Cortex of kidney (tissue), 1 donor: ENCODE measurements at places on chromosomes 2 and 18.

- no peak for DNase-seq
These were observed 39.7 kb upstream of the NEDD4L start for GRCh38 chr18:58004317-58004716.

DNA sequence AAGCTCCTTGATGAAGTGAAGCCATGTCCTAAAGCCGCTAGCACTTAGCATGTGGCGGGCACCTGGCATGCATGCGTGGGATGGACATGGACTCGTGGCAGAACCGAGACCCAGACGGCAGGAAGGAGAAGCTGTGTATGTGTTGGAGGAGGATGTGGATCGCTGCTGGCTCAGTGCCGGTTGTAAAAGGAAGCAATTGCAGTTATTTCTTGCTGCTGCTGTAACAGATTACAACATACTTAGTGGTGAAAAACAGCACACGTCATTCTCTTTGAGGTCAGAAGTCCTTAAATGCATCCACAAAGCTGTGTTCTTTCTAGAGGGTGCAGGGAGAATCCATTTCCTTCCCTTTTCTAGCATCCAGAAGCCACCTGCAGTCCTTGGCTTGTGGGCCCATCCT is 74.6 kb downstream of the AGAP1 start:
- no peak for DNase-seq

DNA sequence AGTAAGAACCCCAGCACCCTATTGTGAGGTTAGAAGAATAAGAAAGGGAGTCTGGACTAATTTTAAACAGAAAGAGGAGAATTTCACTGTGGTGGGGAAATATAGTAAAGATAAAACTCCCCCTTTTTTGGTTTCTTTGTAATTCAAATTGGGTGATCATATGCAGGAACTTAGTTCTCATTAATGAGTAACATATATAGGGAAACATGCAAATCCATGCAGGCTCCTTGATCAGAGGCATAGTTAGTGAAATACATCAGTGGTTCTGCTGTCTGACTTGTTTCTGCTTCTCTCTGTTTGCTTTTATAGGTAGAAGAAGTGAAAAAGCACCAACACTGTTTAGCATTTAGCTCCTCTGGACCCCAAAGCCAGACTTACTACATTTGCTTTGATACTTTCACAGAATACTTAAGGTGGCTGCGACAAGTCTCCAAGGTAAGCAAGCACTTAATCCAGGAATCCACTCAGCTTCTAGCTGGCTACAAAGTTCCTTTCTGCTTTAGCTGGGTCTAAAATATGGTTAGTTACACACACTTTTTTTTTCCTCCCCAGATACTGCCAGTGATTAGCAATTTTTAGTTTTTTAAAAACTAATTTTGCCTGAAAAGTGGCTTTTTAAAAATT is 123.2 kb downstream of the PHLPP1 start:
- no peak for DNase-seq

- DNase-seq: no peak
These were observed 38.5 kb upstream of the STPG4 start for GRCh38 chr2:47193607-47194006.

DNA sequence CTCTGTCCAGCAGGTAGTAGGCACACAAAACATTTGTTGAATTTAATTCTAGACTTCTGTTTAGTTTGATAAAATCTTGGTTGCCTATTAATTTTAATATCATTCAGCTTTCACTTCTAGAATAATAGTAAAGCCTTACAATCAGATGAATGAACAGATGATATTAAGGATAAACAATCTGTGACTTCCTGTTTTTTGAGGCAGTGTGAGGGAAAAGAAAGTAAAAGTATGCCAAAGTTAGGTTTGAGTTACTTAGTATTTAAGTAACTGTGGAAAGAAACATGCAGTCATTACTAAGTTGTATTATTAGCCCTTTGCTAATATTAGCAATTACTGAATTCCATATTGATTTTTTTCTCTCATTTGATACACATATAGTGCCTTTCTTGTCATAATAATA is 31.5 kb downstream of the EPB41L5 start:
- no peak for DNase-seq

GRCh38 chr2:174572556-174572955 is 25.0 kb downstream of the WIPF1 start:
- no peak for DNase-seq

DNA sequence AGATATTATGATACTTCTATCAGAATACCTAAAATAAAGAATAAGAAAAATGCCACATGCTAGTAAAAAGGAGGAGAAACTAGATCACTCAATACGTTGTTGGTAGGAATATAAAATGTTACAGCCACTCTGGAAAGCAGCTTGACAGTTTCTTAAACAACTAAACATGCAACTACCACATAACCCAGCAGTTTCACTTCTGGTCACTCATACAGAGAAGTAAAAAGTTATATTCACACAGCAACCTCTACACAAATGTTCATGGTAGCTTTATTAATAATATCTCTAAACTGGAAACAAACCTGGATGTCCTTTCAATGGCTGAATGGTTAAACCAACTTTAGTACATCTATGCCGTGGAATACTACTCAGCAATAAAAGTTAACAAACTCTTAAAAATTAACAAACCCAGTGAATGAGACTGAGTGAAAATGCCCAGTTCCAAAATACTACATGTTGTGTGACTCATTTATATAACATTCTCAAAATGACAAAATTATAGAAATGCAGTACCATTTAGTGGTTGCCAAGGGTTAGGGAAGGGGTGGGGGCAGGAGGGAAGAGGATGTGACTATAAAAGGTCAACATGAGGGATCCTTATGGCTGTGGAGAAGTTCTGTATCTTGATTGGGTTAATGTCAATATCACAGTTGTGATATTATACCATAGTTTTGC is 124.1 kb downstream of the MMADHC start:
- no peak for DNase-seq

DNA sequence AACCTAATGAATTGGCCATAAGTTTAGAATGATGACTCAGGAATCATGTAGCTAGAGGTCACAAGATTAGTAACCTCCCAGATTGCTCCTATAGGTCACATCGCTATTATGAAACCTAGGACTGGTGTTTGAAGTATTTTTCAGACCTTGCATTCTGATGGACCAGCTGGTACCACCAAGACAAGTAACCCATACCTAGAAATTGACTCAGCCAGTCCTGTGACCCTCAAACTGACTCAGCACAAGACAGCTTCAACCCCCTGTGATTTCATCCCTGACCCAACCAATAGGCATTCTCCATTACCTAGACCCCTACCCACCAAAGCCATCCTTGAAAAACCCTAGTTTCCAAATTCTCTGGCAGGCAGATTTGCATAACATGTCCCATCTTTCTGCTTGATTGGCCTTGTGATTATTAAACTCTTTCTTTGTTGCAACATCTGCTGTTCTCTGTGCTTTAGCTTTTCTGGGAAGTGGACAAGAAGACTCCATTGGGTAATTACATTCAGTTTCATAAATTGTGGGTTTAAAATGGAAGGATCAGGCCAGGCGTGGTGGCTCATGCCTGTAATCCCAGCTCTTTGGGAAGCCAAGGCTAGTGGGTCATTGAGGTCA is 254.9 kb downstream of the IRS1 start:
- DNase-seq: no peak

DNA sequence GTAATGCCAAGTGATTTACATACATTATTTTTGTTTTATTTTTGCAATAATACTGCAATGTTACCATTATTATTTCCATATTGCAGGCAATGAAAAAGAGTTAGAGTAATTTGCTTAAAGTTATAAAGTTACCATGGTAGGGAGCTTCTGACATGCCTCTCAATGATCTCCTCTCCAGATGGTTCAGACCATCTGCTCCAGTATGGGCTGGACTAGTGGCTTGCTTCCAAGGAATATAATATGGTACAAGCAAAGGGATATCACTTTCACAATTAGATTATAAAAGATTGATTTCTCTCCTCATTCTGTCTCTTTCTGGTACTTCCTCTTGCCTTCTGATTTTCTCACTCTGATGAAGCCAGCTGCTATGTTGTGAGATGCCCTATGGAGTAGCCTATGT is 245.4 kb downstream of the INSIG2 start:
- DNase-seq: no peak

- DNase-seq: no peak
These were observed 90.3 kb downstream of the OLA1 start for GRCh38 chr2:174158003-174158402.

DNA sequence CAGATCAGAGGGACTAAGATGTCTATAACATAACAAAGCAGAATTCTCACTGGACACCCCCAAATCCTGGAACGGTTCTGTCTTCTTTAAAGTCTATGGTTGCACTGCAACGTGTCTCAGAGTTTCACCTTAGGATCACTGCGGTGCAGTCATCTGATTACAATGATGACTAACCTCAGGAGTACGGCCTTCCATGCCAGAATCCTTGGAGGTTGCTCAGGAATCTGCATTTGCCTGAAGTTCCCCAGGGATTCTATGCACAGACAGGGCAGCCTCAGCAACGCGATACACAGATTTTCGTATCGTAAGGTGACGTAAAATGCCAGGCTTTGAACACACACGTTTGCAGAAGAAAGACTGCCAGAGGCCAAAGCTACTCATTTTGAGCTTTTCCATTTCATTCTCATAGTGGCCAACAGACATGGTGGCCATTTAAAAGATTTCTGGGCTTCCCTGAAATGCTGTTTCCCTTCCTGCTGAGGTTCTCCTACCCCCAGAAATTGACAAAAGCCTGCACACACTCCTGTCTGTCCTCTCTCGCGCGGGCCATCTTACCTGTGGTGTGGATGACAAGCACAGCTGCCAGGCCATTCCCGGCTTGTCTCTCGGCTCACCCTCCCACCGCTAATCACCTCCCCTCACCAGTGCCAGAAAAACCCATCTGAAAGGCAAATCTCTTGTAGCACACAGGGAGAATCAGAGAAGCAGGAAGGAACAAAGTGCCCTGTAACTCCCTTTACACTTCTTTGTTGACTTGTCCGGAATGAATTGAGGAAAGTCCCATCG is 148.8 kb downstream of the ACKR3 start:
- no peak for DNase-seq

DNA sequence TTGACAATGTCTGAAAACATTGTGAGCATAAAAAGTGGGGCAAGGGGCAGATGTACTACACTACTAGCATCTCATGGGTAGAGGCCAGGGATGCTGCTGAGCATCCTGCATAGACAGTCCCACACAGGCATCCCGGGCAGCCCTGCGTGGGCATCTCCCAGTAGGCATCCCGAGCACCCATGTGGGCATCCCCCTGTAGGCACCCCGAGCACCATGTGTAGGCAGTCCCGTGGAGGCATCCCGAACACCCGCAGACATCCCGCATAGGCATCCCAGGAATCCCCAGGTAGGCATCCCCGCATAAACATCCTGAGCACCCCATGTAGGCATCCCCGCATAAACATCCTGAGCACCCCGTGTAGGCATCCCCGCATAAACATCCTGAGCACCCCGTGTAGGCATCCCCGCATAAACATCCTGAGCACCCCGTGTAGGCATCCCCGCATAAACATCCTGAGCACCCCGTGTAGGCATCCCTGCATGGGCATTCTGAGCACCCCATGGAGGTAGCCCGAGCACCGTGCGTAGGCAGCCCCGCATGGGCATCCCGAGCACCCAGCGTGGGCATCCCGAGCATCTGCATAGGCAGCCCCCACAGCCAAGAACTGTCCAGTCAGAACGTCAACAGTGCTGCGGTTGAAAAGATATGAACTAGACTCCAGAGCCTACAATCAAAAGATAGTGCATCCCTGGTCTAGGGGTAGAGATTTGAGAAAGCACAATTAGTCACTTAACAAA is 273.5 kb downstream of the NBAS start:
- DNase-seq: no peak

GRCh38 chr2:46964835-46965560 is 49.4 kb upstream of the MCFD2 start:
- DNase-seq: no peak

DNA sequence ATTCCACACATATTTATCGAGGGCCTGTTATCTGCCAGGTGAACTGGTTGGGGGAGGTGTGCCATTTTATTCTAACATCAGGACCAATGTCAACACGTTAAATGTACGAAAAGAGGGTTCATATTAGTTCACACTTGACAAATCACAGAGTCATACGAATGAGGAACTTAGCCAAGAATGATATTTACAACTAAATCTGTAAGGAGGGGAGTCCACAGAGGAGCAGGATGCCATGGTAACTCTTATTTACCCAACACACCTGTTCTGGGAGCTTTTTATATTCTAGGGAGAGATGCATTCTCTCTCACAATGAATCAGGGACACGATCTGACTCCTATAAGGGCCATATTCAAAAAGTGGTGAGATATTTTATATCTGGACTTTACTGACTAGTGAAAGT is 144.1 kb downstream of the CDC42EP3 start:
- DNase-seq: no peak

- DNase-seq: no peak
These were observed 625 bp downstream of the ARPC2 start for GRCh38 chr2:218217360-218218267.

GRCh38 chr18:38198526-38198925 is 632.9 kb upstream of the CELF4 start:
- no peak for DNase-seq

GRCh38 chr2:26559556-26559955 is 81.6 kb downstream of the CIB4 start:
- no peak for DNase-seq

- DNase-seq: no peak
These were observed 82.2 kb downstream of the RAB31 start for GRCh38 chr18:9790261-9790660.

GRCh38 chr2:165745916-165746315 is 48.1 kb downstream of the GALNT3 start:
- no peak for DNase-seq

DNA sequence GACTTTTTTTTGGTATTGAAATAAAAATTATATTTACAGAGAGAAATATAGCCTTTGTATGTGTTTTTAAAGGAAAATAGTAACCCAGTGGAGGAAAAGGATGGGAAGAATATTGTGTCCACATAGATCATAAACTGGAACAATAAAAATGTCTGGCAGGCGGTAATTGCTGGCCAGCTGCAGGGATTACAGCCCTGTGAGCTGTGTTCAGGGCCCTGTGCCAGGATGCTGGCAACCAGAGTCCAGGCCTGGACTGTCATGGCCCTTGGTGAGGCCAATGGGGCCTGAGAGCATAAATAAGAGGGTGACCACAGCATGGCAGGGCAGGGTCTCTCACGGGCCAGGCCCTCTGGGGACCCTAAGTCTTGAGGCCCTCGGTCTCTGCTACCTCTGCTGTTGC is 171.2 kb downstream of the ACOXL start:
- DNase-seq: no peak

DNA sequence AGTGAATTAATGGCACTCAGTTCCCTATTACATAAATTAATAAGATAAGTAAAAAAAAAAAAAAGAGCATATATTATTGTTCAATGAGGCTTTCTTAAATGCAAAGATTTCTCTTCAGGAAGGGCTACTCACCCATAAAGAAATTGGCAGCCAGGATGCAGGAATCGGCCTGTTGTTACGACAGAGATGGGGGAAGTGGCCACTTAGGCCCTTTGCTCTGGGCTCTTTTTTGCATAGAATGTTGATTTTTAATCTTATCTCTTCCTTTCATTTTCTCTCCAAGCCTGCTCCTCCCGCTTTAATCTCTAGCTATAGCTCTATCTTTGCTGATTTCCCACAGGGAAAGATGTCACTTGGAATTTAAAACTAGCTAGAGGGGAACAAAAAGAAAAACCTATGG is 391.8 kb upstream of the CRIM1 start:
- DNase-seq: no peak
